ENCODE measurements at places on chromosomes 4 and X.

GRCh38 chrX:23398570-23398969 is 63.9 kb downstream of the PTCHD1 start:
- DNase-seq = no peak

GRCh38 chrX:16910376-16910775 is 36.1 kb upstream of the REPS2 start:
- no peak for DNase-seq

GRCh38 chr4:41639291-41639690 is 101.3 kb downstream of the LIMCH1 start:
- DNase-seq = no peak

DNA sequence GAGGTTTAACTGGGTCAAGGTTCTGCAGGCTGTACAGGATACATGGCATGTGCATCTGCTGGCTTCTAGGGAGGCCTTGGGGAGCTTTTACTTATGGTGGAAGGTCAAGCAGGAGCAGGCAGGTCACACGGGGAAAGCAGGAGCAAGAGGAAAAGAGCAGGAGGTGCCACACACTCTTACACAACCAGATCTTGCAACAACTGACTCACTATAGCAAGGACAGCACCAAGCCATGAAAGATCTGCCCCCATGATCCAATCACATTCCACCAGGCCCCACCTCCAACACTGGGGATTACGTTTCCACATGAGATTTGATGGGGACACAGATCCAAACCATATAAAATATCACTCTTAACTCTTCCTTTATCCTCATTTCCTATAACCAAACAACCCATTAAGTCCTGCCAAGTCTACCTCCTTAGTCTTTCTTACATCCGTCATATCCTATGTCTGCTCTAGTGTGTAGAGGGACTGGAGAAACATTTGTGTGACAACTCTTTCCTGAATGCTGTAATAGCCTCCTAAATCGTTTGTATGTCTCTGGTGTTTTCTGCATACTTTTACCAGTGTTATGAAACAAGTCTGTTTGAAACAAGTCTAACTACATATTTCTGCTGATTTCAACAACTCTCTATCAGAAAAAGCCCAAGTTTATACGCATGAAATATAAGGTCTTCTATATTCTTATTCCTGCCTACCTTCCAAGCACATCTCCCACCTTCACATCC is 8.3 kb upstream of the RAP2C start:
- DNase-seq = peak; percentile 23

DNA sequence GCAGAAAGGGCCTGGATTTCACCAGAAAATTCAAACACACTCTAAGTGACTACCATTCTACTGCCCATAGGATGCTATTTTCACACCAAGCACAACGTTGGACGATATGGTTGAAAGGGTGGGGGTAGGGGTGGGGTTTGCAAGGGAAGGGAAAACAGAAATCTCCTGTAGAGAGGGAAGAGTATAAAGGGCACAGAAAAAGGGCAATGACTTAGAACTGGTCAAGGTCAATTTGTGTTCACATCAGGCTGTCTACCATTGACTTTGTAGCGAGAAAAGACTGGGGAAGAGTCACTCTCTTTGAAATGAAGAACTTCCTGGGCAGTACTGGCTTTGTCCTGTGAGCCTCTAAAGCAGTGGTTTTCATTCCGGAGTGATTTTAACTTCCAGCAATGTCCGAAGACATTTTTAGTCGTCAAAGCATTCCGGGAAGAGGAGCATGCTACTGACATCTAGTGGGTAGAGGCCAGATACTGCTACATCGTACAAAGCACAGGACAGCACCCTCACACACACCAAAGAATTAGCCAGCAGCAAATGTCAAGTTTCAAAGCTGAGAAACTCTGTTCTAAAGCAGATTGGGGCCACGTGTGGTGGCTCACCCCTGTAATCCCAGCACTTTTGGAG is 48.4 kb upstream of the SLC7A3 start:
- peak; percentile 51 for DNase-seq

DNA sequence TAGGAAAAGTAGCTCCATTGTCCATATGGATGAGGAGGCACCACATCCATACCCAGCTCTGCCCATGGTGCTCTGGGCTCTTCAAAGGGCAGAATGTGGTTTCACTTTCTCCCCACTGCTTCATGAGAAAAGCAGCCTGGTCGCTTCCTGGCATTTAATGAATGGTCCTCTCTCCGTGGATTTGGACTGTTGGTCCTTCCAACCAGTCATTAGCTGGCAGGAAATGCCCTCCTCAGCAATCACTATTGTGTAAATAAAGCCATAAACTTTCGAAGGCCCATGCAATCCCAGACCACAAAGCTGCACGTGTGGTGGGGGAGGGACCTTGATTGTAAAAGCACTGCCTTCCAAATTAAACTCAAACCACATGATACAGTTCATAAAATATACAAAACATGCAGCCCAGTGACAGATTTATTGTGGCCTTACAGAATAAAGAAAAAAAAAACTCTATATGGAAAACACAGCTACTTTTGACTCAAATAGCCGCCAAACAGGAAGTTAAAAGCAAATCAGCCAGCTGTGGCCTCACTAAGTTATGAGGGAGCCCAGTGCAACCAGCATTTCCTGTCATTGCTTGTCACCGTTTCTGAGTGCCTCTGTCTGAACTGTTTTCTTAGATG is 8.1 kb downstream of the MBNL3 start:
- DNase-seq = peak; percentile 75

DNA sequence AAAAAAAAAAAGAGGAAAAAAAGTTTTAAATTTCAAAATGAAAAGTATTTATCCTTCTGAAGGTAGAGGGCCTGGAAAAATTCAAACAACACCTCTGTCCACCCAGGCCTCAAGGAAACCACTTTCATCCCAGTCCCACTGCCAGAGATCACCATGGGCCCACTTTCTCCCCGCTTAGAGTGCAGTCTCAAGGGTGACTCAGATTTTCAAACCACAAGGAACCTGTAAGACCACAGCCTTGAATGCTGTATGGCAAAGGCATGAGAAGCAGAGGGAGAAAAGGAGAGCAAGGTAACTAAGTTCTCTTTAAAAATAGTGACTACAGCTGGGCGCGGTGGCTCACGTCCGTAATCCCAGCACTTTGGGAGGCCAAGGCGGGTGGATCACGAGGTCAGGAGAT is 87.9 kb upstream of the PACRGL start:
- DNase-seq = peak; percentile 47

GRCh38 chrX:124328765-124329164 is 3.7 kb upstream of the TEX13D start:
- peak; percentile 24 for DNase-seq

DNA sequence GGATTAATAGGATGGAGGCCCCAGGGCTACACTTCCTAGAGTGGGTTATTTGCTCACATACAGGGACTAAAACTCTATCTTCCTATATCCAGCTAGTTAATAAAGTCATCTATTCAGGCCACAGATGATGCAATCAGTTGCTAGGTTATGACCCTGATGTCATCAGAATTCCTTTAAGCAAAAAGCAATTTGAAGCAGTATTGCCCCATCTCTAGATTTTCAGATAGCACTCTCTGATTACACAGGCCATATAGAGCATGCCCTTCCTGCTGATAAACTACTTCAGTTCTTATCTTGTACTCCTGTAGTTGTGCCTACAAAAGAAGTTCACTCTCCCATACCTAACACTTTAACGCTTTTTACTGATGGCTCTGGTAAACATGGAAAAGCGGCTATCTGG is 84.8 kb downstream of the TMEM144 start:
- no peak for DNase-seq

DNA sequence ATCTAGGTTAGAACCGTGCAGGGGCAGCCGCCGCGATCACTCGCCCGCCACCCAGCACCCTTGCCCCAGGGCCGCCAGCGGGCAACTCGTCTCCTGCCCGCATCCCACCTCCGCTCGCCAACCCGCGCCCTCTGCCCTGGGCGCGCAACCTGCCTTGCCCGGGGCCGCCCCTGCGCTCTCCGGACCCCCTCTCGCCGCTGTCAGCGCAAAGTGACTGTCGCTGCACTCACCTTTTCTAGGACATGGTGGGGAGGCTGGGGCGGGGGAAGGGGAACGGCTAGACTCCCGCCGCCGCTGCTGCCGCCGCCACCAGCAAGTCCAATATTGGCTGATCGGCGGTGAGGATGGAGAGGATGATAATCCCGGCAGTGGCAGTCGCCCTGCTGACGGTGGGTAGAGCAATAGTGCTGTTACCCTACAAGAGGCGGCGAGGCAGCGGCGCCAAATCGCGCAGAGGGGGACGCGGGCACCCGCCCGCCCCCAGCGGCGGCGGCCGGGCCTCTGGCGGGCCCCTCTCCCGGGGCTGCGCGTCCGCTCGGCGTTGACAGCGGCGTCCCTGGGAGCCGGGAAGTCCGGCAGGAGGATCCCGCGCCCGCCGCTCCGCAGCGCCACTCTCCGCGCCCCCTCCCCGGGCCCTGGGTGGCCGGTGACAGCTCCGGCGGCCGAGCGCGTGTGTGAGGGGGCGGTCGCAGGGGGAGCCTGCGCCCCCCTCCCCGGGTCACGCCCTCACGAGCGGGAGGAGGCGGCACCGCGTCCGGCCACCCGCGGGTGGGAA is 2.3 kb upstream of the NR3C2 start:
- no peak for DNase-seq

- no peak for DNase-seq
These were observed 442.9 kb downstream of the MID1IP1 start for GRCh38 chrX:39244147-39244546.

GRCh38 chr4:82555276-82555675 is 6.5 kb downstream of the TMEM150C start:
- no peak for DNase-seq

GRCh38 chr4:48047896-48048295 is 31.3 kb downstream of the NIPAL1 start:
- DNase-seq = no peak

DNA sequence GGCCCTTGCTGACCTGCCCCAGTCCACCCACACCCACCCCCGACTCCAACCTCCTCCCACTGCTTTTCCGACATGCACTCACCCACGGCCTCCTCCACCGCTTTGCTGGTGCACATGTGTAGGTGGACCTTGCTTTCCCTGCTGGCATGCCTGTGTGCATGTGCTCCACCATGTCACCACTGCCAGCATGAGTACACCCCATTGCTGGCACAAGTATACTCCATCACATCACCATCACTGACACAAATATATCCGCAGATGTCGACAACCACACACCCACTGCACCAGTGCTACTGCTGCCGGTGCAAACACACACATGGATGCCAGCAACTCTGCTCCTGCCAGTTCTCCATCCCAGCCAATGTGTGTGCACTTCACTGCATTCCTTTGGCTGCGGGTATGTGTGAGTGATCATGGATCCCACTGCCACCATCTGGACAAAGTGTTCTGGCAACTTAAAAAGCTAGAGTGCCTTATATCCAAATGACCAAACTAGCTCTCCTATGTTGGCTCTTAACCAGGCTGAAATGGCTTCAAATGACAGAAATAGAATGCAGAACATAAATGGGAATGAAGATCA is 1072.3 kb downstream of the RAPGEF2 start:
- DNase-seq = peak; percentile 25

DNA sequence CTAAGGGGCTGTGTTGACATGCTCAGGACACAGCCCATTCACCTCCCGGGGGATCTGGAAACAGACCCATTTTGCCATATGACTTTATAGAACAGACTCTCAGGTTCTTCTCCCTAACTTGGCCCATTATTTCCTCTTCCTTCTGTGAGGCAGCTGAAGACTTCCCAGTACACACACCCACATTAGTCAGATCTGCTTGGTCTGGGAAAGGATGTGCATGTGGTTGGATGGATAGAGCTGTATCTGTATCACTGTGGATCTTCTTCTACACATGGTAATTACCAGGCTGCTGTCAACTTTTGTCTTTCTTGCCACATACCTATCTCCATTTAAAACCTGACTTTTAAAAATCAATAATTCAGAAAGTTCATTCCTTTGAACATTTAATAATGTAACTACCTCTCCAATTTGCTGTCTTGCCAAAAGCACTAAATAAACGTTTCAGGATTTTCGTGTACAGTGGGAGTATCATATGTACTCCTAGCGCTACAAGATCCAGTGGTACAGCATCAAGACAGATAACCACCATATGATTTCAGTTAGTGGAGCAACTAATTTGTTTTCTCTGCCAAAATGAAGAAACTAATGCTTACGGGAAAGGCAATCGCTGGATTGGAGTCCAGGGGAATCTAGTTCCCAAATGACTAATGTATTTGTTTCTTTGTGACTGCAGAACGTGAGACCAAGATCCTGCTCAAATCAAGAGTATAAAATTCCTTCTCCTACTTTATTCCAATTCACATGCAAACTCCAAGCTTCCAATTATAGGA is 134.1 kb upstream of the MAP3K15 start:
- peak; percentile 57 for DNase-seq

DNA sequence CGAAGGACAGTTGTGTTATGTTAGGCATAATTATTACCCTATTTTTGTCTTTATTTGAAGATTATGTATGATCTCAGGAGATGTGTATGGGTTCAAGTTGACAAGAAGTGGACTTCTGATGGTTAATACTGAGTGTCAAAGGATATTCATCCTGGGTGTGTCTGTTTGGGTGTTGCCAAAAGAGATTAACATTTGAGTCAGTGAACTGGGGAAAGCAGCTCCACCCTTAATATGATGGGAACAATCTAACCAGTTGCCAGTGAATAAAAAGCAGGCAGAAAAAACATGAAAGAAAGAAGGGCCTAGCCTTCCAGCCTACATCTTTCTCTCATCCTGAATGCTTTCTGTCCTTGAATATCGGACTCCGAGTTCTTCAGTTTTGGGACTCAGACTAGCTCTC is 332.6 kb downstream of the DTHD1 start:
- DNase-seq = no peak

DNA sequence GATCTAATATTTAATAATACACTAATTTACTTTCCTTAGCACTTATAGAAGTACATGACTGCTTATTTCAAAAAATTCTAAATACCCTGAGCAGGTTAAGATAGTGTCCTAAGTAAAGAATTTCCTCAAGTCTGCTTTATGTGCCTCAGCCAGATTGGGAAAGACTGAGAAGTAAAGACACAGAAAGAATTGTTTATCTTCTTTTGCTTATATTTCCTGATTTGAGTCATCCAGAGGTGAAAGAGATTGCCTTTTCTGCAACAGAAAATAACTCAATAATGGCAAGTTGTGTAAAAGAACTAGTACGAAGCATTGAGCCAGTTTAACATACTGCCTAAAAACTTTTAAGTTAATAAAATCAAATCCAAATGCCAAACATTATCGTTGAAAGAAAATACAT is 45.0 kb downstream of the NAF1 start:
- no peak for DNase-seq

DNA sequence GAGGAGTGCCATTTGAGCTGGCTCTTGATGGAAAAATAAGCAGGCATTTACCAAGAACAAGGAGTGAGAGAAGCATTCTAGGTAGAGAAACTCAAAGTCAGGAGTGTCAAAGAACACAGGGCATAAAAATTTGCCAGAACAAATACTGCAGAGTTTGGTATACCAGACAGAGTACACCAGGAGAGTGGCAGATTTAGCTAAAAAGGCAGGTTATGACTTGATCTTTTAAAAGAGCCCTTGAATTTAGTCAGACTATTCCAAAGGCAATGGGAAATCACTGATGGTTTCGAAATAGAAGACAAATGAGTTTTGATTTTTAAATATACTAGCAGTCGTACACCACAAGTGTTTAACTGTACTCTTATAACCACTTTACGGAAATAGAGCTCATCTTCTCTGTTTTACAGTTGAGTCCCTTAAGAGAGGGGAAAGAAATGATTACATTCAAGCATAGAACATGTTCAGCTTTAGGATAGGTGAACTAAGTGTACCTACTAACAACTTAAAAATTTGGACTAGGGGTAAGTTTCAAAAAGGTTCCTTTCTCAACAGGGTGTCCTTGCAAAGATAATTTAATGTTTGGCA is 10.2 kb downstream of the UBE2D3 start:
- DNase-seq = no peak
